ENCODE measurements at places on chromosomes 7 and 10. TPM values are rescaled to one million over a fixed set of nuclear protein-coding genes. Genes with fewer than 3 reads are reported as not detected.
A peak's percentile ranks its signal among the peaks of the same experiment; 100 is the strongest.

- H3K36me3 ChIP-seq: no peaks in the 10 kb centered on the region
- H3K4me3 ChIP-seq: no peak overlapping the region
- H3K27me3 ChIP-seq: no peaks in the 10 kb centered on the region
Measured at GRCh38 chr7:127786184-127786583, 134.2 kb downstream of the SND1 start.

DNA sequence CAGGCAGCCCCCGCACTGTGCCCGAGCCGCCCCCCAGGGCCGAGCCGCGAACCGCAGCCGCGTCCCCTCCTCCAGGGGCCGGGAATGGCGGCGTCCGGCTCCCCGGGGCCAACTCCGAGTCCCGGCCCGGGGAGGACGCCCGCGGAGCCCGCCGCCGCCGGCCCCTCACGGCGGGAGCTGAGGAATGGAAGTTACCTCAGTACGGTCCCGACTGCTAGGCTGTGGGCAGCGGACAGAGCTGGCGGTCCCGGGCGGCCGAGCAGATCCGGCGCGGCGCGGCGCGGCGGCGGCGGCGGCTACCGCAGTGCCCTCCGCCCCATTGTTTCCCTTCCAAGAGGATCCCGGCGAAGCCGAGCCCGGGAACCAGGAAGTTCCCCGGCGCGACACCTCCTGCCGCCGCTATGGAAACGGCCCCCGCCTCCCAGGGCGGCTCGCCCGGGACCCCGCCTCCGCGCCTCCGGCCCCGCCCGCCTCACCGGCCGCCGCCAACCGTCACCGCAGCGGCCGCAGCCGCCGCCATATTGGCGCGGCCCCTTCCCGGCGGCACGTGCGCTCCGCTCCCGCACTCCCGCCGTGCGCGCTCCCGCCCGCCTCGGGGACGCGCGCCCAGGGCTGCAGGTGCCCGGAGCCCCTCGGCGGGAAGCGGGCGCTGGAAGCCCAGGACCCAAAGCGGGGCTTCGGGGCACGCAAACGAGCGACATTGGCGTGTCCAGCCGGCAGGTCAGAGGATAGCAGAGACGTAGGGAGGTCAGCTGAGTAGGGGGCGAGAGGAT, at the start of gene USP6NL:
Gene USP6NL, minus strand, starts transcription at position 403 of the 773 bp plus-strand sequence. CDS start 14,016 bp downstream, outside the sequence.
- peak within 1 kb of the TSS; percentile 84 for H3K4me3 ChIP-seq
- H3K27ac ChIP-seq: peak within 1 kb of the TSS; percentile 48
- peaks cover 4% of the 10 kb centered on the region for H3K4me1 ChIP-seq
- H3K27me3 ChIP-seq: no peaks in the 10 kb centered on the region
- peak; percentile 85 for DNase-seq

DNA sequence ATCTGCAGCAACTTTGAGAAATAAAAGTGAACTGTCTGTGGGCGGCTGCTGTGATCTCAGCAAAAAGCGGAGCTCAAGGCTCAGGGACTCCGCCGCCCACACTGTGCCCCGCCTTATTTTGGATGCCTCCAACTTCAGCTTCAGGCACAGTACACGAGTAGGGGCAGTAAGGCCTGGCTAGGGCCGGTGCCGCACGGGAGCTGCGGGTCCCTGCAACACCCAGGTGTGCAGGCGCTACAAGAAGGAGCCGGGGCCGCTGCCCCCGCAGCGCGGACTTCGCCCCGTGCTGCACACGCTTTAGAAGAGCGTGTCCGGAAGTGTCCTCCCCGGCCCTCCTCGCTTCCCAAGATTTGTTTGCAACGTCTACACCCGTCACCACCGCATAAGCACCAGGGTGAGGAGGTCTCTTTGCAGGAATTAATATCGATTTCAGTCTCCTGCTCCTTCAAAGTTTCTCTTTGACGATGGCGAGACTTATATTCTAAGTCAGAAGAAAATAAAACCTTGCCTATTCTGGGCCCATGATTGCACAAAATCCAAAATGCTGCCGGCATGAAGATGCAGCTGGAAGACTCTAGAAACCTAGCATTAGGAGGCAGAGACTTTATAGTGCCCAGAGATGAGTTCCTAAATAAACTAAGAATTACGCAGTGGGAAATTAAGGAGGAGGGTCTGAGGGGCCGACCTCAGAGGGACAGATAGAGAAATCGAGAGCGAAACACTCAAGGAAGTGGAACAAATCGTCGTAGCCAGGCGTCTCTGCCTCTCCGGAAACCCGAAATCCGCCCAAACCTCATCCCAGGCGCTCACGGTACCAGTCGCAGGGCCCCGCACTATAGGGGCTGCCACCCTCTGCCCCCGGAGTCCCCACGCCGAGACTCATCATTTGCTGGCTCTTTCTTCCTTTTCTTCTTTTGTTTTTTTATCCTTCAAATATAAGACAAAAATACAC, 6.4 kb downstream of the VAX1 start:
- peaks cover 42% of the 10 kb centered on the region for H3K27me3 ChIP-seq
- H3K27ac ChIP-seq: no peak overlapping the region
- H3K4me3 ChIP-seq: peak overlapping the region; percentile 77
- DNase-seq: no peak
- peaks cover 11% of the 10 kb centered on the region for H3K4me1 ChIP-seq

- no peak overlapping the region for H3K4me3 ChIP-seq
- H3K36me3 ChIP-seq: peaks cover 4% of the 10 kb centered on the region
- no peak for DNase-seq
- no peak overlapping the region for H3K27ac ChIP-seq
- peaks cover 11% of the 10 kb centered on the region for H3K4me1 ChIP-seq
- H3K27me3 ChIP-seq: peaks cover 2% of the 10 kb centered on the region
Measured at GRCh38 chr10:63899673-63900300, 378.6 kb downstream of the REEP3 start.

- H3K4me1 ChIP-seq: peaks cover 42% of the 10 kb centered on the region
- H3K4me3 ChIP-seq: no peak overlapping the region
- DNase-seq: no peak
Measured at GRCh38 chr10:60292998-60293397, 96.7 kb downstream of the ANK3 start.

DNA sequence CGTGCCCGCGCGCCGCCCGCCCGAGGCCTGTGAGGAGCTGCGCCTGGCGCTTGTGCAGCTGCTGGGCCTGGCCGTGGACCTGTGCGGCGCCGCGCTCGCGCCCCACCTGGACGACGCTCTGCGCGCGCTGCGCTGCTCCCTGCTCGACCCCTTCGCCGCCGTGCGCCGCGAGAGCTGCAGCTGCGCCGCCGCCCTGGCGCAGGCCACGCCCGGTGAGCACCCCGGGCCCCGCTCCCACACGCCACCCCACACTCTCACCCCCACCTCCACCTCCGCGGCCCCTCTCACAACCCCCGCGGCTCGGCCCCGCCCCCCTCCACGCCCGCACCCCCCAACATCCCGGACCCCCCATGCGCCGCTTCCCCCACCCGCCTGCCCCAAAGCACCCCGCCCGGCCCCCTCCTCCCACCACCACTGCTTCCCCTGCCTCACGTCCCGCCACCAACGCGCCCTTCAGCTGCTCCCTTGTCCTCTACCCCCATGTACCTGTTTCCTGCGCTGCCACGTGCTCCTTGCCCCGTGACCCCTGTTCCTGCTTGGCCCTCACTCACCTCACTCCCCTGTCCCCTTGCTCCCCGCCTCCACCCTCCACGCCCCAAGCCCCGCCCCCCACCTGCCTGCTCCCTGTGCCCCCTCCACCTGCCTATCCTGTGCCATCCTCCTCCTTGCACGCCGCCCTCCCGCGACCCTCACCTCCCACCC, at the start of gene PRKAR1B:
Gene PRKAR1B, minus strand, starts transcription at position 178 of the 702 bp plus-strand sequence. CDS start 15,776 bp downstream, outside the sequence.
- peak within 1 kb of the TSS; percentile 85 for H3K4me3 ChIP-seq
- H3K27me3 ChIP-seq: peaks cover 10% of the 10 kb centered on the region
- peaks cover 15% of the 10 kb centered on the region for H3K36me3 ChIP-seq

DNA sequence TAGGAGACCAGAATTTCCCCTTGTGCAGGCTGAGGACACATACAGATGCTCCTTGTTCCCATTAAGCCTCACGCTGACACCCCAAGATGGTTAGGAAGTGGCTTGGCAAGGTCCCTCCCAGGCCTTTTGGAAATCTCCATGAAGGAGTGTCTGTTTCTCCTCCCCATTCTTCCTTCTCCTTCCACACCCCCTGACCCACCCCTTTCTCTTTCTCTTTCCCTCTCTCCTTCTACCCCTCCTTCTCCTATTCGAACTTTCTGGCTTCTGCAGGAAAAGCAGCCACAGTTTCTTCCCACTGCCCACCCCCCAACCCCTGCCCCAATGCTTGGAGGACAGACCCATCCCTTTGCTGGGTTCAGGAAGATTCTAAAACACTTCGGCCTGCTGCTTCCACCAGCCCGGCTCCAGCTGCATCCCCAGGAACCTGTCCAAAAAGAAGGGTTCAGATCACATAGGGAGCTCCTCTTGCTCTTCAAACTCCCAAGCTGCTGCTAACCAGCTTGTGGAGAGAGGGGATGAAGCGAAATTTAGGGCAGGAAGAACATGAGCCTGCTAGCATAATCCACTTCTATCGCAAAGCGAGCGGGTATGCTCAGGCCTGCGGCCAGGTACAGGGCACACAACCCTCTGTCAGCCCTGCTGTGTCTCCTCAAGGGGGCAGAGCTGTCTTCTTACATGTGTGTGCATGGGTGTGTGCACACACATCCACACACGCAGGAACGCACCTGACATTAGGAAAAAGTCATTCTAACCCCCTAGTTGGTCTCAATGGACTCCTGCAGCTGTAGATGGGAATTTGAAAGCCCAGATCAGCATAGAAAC, 80.4 kb downstream of the PPP1R3C start:
- no peak for DNase-seq
- no peak overlapping the region for H3K4me3 ChIP-seq
- no peak overlapping the region for H3K27ac ChIP-seq
- peaks cover 3% of the 10 kb centered on the region for H3K27me3 ChIP-seq

- H3K36me3 ChIP-seq: no peaks in the 10 kb centered on the region
- H3K4me1 ChIP-seq: peaks cover 2% of the 10 kb centered on the region
- DNase-seq: no peak
- peak overlapping the region; percentile 88 for H3K4me3 ChIP-seq
Measured at GRCh38 chr7:24574386-24574785, 1.1 kb downstream of the PALS2 start.

DNA sequence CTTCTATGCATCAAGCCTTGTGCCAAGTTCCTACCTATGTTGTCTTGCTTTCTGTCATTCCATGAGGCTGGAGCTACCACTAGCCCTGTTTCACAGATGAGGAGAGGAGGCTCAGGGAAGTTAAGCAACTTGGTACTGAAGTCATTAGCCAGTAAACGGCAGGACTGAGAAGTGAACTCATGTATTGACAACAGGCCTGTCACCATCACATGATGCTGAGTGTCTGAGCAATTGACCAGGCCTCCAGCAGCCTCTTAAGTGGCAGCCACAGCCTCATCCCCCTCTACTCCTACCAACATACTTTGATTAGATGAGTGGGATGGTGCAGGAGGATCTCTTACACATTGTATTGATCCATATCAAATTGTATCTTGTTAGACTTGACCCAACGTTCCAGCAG, 317.6 kb downstream of the GRID1 start:
- DNase-seq: no peak
- no peaks in the 10 kb centered on the region for H3K27me3 ChIP-seq
- no peak overlapping the region for H3K4me3 ChIP-seq
- peaks cover 2% of the 10 kb centered on the region for H3K4me1 ChIP-seq

DNA sequence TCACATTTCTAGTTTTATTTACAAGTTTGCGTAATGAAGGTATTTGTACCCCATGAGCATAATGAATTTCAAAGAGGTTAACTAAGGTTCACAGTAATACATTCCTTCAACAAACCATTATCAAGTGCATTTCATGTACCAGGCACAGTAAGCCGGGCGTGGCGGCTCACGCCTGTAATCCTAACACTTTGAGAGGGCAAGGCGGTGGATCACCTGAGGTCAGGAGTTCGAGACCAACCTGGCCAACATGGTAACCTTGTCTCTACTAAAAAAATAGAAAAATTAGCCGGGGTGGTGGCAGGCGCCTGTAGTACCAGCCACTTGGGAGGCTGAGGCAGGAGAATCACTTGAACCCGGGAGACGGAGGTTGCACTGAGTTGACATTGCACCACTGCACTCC, 4.3 kb upstream of the EIF3A start:
- H3K4me3 ChIP-seq: no peak overlapping the region
- DNase-seq: no peak
- H3K4me1 ChIP-seq: peaks cover 3% of the 10 kb centered on the region
- H3K36me3 ChIP-seq: no peaks in the 10 kb centered on the region

GRCh38 chr10:50279489-50279888, 28.2 kb upstream of the ASAH2 start:
- no peaks in the 10 kb centered on the region for H3K27me3 ChIP-seq
- H3K27ac ChIP-seq: no peak overlapping the region
- no peaks in the 10 kb centered on the region for H3K36me3 ChIP-seq
- H3K4me3 ChIP-seq: no peak overlapping the region

- no peak for DNase-seq
- H3K27me3 ChIP-seq: no peaks in the 10 kb centered on the region
- no peak overlapping the region for H3K4me3 ChIP-seq
- peaks cover 29% of the 10 kb centered on the region for H3K4me1 ChIP-seq
Measured at GRCh38 chr10:17025444-17026295, 103.9 kb downstream of the CUBN start.

- no peaks in the 10 kb centered on the region for H3K4me1 ChIP-seq
- H3K27ac ChIP-seq: no peak overlapping the region
- no peak overlapping the region for H3K4me3 ChIP-seq
Measured at GRCh38 chr7:122597277-122597676, 101.6 kb downstream of the RNF133 start.

DNA sequence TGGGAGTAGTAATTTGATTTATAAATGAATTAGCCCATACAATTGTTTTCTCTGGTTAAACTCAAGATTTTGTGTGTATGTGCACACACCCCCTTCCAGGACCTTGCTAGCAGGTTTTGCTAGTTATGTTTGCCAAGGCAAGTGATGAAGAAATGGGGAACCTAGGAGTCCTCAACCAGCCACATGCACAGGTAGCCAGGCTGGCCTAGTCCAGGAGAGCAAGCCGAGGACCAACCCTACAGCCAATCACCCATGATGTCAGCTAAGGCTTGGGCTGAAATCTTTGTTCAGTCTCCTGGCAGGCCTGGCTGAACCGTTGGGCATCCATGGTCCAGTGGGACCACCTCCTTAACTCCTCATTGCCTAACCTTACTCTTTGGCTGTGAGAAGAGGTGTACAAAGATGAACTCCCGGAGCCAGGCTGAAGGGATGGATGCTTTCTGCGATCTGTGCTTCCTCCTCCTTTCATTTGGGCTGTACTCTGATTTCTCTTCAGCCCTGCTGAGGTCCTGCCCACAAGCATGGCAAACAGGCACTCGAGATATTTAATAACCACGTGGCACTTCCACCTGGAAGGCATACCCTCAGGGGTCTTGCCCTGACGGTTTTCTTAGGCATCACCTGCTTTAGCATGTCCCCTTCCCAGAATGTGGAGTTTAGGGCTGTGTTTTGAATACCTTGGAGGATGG, 22.1 kb downstream of the HNRNPA2B1 start:
- H3K27me3 ChIP-seq: peaks cover 8% of the 10 kb centered on the region
- H3K4me3 ChIP-seq: no peak overlapping the region
- no peak overlapping the region for H3K27ac ChIP-seq
- H3K4me1 ChIP-seq: peaks cover 2% of the 10 kb centered on the region
- DNase-seq: no peak

- H3K4me1 ChIP-seq: no peaks in the 10 kb centered on the region
- H3K27me3 ChIP-seq: no peaks in the 10 kb centered on the region
- no peak overlapping the region for H3K4me3 ChIP-seq
- no peak overlapping the region for H3K27ac ChIP-seq
- no peak for DNase-seq
- no peaks in the 10 kb centered on the region for H3K36me3 ChIP-seq
Measured at GRCh38 chr10:21969326-21970287, 33.9 kb downstream of the DNAJC1 start.

The CDNF gene
- total RNA-seq: 2.2 TPM

The EEPD1 gene
- total RNA-seq: 63.9 TPM

The VSTM2A gene
- total RNA-seq: 24.1 TPM

The GRM3 gene
- total RNA-seq: not detected

The SYT15B gene
- total RNA-seq: not detected

The IFIT2 gene
- not detected for total RNA-seq

The SEMA4G gene
- total RNA-seq: 46.9 TPM

The IL15RA gene
- total RNA-seq: not detected

The CCDC126 gene
- 17.4 TPM for total RNA-seq
